ENCODE measurements at places on chromosomes 6 and 20. TPM values are rescaled to one million over a fixed set of nuclear protein-coding genes. Genes with fewer than 3 reads are reported as not detected.

GRCh38 chr6:163716690-163717089 lies 302.2 kb downstream of the QKI start:
- no peak overlapping the region for H3K27ac ChIP-seq
- no peaks in the 10 kb centered on the region for H3K27me3 ChIP-seq
- DNase-seq = no peak

The AIF1 gene
- total RNA-seq = not detected

The IMPG1 gene
- total RNA-seq = not detected

DNA sequence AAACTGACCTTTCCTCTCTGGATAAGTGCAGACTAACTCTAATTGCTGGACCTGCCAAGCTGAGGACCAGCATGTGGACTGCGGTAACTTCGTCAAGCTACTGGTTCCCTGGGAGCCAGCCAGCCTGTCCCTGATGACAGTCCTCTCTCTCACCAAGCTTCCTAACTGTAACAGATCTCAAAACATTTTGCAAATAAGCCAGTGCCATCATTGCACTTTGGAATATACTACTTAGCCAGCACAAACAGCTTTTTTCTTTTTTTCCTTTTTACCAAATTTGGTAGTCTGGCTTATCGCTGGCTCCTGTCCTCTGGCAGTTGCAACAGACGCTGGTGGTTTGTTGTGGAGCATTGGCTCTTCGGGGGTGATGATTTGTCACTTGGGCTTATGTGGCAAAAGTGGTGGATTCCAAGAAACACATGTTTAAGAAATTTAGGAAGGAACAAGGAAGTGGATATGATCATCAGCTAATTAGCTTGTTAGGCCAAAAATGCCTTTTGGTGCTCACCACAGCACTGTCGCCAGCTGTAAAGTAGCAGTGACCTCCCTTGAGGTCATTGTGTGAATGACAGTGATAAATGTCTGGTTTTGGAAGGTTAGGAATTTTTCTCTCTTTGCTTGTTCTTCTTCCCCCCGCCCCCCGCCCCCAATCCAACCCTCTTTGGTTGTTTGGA lies 171.7 kb downstream of the CLIC5 start:
- no peak overlapping the region for H3K27ac ChIP-seq
- no peak overlapping the region for H3K4me3 ChIP-seq
- DNase-seq = no peak
- no peaks in the 10 kb centered on the region for H3K36me3 ChIP-seq

GRCh38 chr6:6722195-6722594 lies 133.7 kb downstream of the LY86 start:
- peaks cover 32% of the 10 kb centered on the region for H3K4me1 ChIP-seq
- no peak overlapping the region for H3K27ac ChIP-seq
- H3K27me3 ChIP-seq = no peaks in the 10 kb centered on the region
- DNase-seq = no peak
- no peak overlapping the region for H3K4me3 ChIP-seq

GRCh38 chr6:27146706-27147505 lies 100.6 kb upstream of the PRSS16 start:
- no peaks in the 10 kb centered on the region for H3K27me3 ChIP-seq

DNA sequence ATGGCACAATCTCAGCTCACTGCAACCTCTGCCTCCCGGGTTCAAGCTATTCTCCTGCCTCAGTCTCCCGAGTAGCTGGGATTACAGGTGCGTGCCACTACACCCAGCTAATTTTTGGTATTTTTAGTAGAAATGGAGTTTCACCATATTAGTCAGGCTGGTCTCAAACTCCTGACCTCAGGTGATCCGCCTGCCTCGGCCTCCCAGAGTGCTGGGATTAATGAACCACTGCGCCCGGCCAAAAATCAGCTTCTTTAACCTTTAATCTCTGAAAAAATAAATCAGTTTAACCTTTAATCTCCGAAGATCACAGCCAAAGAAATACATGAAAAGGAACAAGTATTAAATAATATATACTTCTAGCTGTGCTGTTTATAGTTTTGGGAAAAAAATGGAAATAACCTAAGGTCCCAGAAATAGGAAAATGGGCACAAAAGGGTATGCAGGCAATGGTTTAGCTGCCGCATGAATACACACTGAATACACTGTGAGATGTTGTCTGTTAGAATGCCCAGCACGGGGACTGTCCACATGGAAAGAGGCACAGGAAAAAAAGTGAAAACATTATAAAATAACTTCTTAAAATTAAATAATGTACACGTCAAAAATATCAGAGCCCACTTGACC lies 1.6 kb downstream of the NQO2 start:
- DNase-seq = no peak
- H3K36me3 ChIP-seq = peaks cover 16% of the 10 kb centered on the region
- peak overlapping the region; percentile 95 for H3K27ac ChIP-seq
- H3K27me3 ChIP-seq = no peaks in the 10 kb centered on the region
- peaks cover 27% of the 10 kb centered on the region for H3K4me1 ChIP-seq

- H3K27me3 ChIP-seq = no peaks in the 10 kb centered on the region
- no peak overlapping the region for H3K27ac ChIP-seq
- DNase-seq = no peak
- peaks cover 21% of the 10 kb centered on the region for H3K4me1 ChIP-seq
- H3K4me3 ChIP-seq = no peak overlapping the region
Observed at GRCh38 chr20:2658414-2659354, 5.3 kb downstream of the IDH3B start.

The FAM83B gene
- 0.64 TPM for total RNA-seq

- DNase-seq = no peak
- H3K27ac ChIP-seq = peak overlapping the region; percentile 31
- H3K4me1 ChIP-seq = peaks cover 20% of the 10 kb centered on the region
- H3K4me3 ChIP-seq = no peak overlapping the region
Observed at GRCh38 chr6:45697605-45698004, 318.1 kb downstream of the CLIC5 start.

The VSTM2L gene
- total RNA-seq = 14.7 TPM

DNA sequence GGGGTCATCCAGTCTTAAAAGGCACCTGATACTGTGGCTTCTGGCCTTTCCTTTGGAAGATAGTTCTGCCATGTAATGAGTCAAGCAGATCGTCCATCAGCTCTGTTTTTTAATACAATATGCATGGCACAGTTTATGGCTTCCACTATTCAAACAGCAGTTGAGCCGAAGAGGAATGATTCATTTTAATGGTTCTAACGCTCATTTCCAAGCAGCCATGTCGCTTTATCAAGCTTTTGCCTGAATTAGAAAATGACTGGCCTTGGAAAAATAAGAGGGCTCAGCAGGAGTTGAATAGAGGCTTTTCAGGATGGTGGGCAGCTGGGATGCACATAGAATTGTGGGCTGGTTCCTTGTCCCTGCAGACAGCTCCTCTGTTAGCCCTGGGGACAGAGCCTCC lies 138.1 kb downstream of the SOBP start:
- H3K4me3 ChIP-seq = no peak overlapping the region
- peaks cover 7% of the 10 kb centered on the region for H3K4me1 ChIP-seq
- H3K27me3 ChIP-seq = peaks cover 2% of the 10 kb centered on the region
- H3K27ac ChIP-seq = no peak overlapping the region

DNA sequence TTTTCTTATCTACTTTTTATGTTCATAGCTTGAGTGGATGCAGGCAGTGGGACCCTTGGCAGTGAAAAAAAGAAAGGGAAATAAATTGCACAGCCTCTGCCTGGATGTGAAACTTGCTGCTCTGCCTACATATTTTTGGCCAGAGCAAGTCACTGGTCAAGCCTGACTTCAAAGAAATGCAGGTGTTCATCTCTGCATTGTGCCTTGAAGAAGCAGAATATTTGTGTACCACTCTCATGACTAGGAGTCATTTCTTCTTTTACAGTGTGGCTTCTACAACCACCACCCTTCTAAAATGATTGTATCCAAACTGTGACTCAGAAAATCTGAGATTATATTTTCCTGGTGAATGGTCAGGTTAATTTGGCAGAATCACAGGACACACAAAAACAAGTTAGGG lies 2.5 kb upstream of the KATNA1 start:
- H3K36me3 ChIP-seq = peaks cover 9% of the 10 kb centered on the region
- no peak overlapping the region for H3K27ac ChIP-seq
- peaks cover 17% of the 10 kb centered on the region for H3K4me1 ChIP-seq
- no peak overlapping the region for H3K4me3 ChIP-seq

DNA sequence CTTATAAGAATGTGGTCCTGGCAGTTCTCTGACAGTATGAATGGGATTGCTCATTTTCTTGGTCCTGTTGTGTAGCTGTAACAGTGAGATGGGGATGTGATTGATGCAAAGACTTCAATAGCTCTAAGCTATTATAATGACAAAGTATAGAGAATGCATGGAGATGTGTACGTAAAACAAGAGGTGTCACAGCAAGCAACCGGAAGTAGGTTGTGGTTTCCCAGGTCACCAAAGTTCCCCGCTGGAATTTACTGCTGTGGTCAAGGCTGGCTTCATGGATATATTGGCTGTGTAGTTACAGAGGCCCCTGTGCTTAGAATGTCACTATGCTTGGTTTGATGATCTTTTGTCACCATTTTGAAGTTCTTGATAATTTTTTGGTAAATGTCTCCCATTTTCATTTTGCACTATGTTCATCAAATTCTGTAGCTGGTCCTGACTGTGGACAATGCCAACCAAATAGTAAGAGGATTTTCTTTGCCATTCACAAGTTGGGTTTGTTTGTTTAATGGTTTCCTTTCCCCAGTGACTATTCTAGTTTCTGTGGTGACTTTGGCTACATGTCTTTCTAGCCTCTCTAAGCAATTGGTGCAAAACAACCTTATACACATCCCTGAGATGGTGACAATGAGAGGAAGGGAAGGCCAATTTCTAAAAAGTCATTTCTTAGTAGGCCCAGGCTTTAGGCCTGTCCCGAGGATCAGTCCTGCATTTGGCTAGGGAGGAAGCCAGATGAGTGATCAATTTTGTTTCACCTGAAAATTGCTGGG lies 10.5 kb downstream of the DNAH8 start:
- DNase-seq = no peak
- no peak overlapping the region for H3K4me3 ChIP-seq
- H3K36me3 ChIP-seq = no peaks in the 10 kb centered on the region
- peaks cover 10% of the 10 kb centered on the region for H3K4me1 ChIP-seq

All from osteocyte (in vitro differentiated cells).